Renal cortex interstitium (tissue), 15 donors: ENCODE measurements at places on chromosomes 13 and 19. TPM values are rescaled to one million over a fixed set of nuclear protein-coding genes. Genes with fewer than 3 reads are reported as not detected.
A peak's percentile ranks its signal among the peaks of the same experiment; 100 is the strongest.

The FUT6 gene
- 14.1 TPM for polyA plus RNA-seq

The ACER1 gene
- not detected for polyA plus RNA-seq

The SLC15A1 gene
- polyA plus RNA-seq, result 10.8 TPM

The OR7A5 gene
- not detected for polyA plus RNA-seq

The ZNF225 gene
- 9.5 TPM for polyA plus RNA-seq

DNA sequence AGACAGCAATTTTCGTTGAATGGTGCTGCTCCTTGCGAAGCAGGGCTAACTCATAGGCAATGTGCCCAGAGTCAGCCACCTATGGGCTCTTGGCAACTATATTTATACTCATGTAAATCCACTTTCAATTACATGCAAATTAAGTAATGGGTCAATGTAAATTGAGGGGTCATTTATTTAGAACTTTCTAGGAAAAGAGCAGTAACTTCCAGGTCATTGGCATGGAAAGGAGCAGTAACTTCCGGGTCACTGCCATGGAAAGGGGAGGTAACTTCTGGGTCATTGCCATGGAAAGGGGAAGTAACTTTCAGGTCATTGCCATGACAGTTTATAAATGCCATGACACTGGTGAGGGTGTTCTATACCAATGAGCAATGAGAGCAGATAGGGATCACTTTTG lies 11.6 kb downstream of the KLK4 start:
- DNase-seq, result no peak

DNA sequence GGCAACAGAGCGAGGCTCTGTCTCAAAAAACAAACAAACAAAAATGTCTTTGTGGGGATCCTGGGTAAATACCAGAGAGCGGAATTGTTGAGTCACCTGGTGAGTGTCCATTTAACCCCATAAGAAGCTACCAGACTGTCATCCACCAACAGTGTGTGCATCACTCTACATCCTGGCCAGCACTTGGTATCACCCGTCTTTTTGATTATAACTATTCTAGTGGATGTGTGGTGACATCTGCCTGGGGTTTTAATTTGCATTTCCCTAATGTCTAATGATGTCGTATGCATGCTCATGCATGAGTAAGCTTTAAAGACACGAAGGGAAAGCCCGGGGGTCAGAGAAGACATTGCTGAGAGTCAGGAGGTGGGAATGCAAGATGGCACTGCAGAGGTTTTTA lies 126.7 kb upstream of the MRI1 start:
- no peak for DNase-seq

- DNase-seq, result no peak
These were observed 18.7 kb upstream of the CRYL1 start for GRCh38 chr13:20544201-20544923.

- DNase-seq, result no peak
These were observed 127.9 kb upstream of the SOX1 start for GRCh38 chr13:111938741-111939665.

DNA sequence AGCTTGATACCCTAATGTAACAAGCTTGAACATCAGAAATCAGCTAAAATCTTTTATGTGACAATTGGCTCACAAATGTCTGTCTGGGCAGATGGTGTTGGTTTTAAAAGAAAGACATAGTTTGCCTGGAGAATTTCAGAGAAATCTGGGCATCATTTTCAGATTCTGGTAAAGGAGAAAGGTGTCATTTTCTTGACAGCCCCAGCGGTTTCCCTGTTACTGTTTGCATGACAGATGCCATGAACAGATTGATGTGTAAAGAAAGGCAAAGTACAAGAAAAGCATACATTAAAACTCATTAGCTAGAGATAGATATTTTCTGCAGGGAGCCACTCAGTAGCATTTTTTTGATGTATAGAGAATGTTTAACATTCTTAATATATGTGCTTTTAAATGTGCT lies 987.9 kb downstream of the OLFM4 start:
- no peak for DNase-seq

GRCh38 chr13:48890391-48890790 lies 85.3 kb upstream of the FNDC3A start:
- DNase-seq, result no peak

GRCh38 chr19:52922841-52923777 lies at the start of gene ZNF888:
Gene ZNF888, minus strand, starts transcription at chr19:52923428. Its CDS starts 5,555 bp downstream, at chr19:52917873.
- DNase-seq, result peak; percentile 69

GRCh38 chr19:45906221-45906620 lies 3.8 kb upstream of the MYPOP start:
- DNase-seq, result no peak

- no peak for DNase-seq
These were observed 15.9 kb downstream of the KANK2 start for GRCh38 chr19:11181488-11181887.

DNA sequence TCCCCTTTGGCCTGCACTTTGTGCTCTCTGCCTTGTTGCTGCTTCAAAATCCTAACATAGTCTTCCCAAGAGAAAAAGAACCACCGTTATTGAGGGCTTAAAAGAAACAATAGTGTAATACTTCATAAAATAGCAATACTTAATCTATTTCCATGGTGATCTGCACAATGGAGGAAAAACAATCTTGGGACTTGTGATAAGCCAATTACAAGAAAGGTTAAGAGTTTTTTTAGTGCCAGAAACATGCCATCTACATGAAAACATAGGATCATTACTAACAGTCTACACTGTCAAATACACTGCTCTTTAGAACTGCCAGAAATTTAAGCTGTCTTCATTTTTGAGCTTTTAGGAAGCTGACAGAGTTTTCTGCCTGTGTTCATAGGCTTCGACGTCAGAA lies 54.1 kb upstream of the MAB21L1 start:
- no peak for DNase-seq

- peak; percentile 37 for DNase-seq
These were observed 6.5 kb upstream of the OPA3 start for GRCh38 chr19:45591004-45591637.

- no peak for DNase-seq
These were observed 473 bp downstream of the TMIGD2 start for GRCh38 chr19:4301590-4302242.

DNA sequence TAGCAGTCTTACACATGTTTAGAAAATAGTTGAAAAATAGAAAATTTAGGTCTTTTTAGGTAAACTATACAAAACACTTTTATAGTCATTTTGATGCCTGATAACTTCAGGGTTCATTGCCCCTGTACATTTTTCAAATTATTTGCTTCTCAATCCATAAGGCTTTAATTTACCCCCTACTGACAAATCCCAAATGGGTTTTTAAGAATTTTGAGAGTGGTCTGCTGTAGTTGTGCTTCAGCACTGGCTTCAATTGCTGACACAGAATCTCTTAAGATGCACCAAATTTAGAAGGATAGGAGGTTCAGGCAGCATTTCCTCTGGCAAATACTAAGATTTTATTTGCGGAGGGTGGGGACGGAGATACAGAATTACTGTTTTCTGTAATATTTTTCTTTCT lies 89.4 kb downstream of the PCCA start:
- DNase-seq, result no peak

GRCh38 chr19:19115954-19116353 lies 22.3 kb downstream of the TMEM161A start:
- DNase-seq, result no peak

DNA sequence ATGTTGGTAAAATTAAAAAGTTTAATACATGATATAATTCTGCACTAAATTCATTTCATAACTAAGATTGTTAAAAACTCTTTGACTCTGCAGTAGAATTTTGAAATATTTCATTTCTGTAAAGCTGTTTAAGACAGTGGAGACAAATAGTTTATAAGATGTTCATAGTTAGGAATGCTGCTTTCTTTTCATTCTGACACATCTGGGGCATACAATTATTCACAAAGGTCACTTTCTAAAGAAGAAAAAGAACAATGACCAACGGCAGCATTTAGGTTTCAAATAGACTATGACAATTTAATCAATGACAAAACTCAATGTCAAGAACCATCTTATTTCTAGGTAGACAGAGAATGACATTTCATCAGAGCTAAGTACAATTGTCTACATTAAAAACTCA lies 1422.1 kb downstream of the PCDH9 start:
- DNase-seq, result no peak

GRCh38 chr19:2410023-2410422 lies 17.4 kb downstream of the TIMM13 start:
- no peak for DNase-seq

DNA sequence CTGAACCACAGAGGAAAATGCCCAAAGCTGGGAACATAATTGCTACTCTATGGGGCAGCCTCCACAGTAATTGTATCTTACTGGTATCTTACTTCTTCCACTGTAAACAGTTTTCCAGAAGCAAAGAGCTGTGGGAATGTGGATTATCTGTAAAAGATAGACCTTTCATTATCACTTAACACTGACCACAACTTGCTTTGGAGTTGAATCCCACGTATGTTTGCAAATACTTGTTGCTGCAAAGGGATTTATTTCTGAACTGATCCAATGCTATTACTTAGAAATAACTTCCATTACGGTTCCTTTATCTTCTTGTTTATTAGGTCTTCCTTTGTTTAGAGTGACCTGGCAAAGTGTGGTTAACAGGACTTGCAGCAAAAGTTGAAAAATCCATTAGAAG lies 218.1 kb downstream of the KCTD12 start:
- DNase-seq, result no peak

DNA sequence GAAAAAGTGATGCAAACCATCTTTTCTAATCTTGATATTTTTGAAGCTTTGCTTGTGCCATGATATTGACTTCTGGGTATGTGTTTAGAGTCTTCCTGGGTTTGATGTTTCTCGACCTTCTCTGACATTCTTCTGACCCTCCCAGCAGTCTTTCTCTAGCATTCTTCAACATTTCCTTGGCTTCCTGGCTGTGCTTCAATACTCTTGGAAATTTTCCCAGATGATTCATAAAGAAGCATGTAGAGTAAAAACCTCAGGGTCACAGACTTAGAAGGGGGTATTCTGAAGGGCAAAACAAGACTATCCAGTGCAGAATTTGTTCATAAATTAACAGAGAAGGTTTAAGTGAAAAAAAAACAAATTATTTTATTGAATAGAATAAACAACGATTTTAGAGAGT lies 946.3 kb upstream of the PCDH9 start:
- DNase-seq, result peak; percentile 13

GRCh38 chr13:27971236-27971645 lies 2.1 kb upstream of the CDX2 start:
- no peak for DNase-seq

GRCh38 chr13:77230560-77230959 lies 96.3 kb downstream of the MYCBP2 start:
- DNase-seq, result no peak
